ENCODE measurements at places on chromosomes 1 and 21. TPM values are rescaled to one million over a fixed set of nuclear protein-coding genes. Genes with fewer than 3 reads are reported as not detected.

The ARTN gene
- polyA plus RNA-seq, result 0.23 TPM

The S100A16 gene
- 515 TPM for polyA plus RNA-seq

The CDK18 gene
- polyA plus RNA-seq, result 0.34 TPM

The SELL gene
- not detected for polyA plus RNA-seq

The GPR61 gene
- polyA plus RNA-seq, result not detected

The NBPF4 gene
- not detected for polyA plus RNA-seq

The SLAMF9 gene
- 0.27 TPM for polyA plus RNA-seq

The LCA5L gene
- 0.06 TPM for polyA plus RNA-seq

The ACTL8 gene
- 0.09 TPM for polyA plus RNA-seq

The PTPN7 gene
- not detected for polyA plus RNA-seq

The BARHL2 gene
- not detected for polyA plus RNA-seq

The F13B gene
- not detected for polyA plus RNA-seq

Data from IMR-90 (cell line).